Progenitor cell of endocrine pancreas (in vitro differentiated cells): ENCODE measurements at places on chromosomes 3 and 15. TPM values are rescaled to one million over a fixed set of nuclear protein-coding genes. Genes with fewer than 3 reads are reported as not detected.

ILDR1 gene
- 5.0 and 5.4 TPM in 2 replicates for total RNA-seq

PDCD10 gene
- 45.7 and 48.6 TPM in 2 replicates for total RNA-seq

ARHGAP31 gene
- 0.84 and 1.4 TPM in 2 replicates for total RNA-seq

SNX22 gene
- 7.3 and 8.1 TPM in 2 replicates for total RNA-seq

ZNF501 gene
- 6.7 and 7.5 TPM in 2 replicates for total RNA-seq

XXYLT1 gene
- total RNA-seq: 23.7 and 25.4 TPM in 2 replicates

SETD2 gene
- total RNA-seq: 71.4 and 73.9 TPM in 2 replicates

DNA sequence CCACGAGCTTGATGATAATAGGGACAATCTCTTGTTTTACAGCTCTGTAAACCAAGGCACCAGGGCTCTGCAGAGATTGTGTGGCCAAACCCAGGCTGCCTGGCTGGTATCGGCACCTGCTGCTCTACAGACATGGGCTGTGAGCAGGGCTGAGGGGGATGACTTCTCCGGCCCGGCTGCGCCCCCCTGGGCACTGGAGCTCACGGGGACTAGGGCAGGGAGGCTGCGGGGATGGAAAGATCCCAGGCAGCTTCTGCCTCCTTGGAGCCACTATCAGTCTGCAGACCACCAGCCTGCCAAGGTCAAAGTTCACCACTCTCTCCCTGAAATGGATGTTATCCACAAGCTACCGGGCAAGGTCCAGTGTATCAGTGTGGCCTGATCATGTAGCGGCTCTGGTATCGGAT lies 22.0 kb upstream of the PIGZ start:
- no peak for DNase-seq

DNA sequence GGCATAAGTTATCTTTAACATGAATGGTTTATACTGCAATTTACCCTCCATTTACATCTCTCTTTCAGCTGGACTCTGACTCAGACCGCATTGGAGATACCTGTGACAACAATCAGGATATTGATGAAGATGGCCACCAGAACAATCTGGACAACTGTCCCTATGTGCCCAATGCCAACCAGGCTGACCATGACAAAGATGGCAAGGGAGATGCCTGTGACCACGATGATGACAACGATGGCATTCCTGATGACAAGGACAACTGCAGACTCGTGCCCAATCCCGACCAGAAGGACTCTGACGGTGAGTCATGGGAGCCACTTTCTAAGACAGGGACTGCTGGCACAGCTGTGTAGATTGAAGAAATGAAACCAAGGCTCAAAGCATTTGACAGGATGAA lies 11.6 kb downstream of the THBS1 start:
- DNase-seq: no peak

- DNase-seq: no peak
Observed at GRCh38 chr3:13294442-13295351, 125.4 kb downstream of the NUP210 start.

DNA sequence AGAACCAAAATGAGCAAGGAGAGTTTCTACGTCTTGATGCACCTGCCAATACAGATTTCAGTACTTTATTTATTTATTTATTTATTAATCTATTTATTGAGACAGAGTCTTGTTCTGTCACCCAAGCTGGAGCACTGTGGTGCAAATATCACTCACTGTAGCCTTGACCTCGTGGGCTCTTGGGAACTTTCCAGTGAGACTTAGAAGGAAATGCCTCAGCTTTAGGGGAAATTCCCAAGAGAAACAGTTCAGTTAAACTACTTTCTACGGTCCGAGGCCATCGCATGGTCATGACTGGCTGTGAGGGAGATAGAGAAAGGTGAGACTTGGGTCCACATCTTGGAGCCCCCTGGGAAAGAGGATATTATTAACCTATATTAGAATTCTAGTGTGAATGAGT lies 47.0 kb upstream of the HERC1 start:
- no peak for DNase-seq

DNA sequence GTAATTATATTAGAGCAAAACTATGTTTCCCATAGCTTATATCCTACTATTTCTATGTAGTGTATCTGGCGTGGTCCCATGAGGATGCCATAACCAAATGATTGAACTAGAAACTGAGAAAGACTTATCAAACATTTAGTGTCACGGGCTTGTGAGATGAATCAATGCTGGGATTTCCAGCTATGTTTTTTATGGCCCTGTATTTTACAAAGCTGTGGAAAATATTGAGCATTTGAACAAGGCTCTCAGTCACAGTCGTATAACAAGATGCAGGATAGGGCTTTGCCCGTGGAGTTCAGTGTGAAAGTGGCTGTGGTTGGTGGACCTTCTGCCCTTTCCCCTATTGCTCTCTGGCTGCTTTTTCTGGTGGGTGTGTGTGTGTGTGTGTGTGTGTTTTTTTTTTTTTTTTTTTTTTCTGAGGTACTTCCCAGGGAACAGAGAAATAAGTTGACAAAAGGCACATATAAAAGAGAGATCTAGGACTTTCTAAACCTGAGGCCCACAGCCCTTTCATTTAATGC lies 60.7 kb downstream of the CACNA1D start:
- no peak for DNase-seq

- no peak for DNase-seq
Observed at GRCh38 chr3:72550582-72551262, 297.5 kb downstream of the SHQ1 start.

DNA sequence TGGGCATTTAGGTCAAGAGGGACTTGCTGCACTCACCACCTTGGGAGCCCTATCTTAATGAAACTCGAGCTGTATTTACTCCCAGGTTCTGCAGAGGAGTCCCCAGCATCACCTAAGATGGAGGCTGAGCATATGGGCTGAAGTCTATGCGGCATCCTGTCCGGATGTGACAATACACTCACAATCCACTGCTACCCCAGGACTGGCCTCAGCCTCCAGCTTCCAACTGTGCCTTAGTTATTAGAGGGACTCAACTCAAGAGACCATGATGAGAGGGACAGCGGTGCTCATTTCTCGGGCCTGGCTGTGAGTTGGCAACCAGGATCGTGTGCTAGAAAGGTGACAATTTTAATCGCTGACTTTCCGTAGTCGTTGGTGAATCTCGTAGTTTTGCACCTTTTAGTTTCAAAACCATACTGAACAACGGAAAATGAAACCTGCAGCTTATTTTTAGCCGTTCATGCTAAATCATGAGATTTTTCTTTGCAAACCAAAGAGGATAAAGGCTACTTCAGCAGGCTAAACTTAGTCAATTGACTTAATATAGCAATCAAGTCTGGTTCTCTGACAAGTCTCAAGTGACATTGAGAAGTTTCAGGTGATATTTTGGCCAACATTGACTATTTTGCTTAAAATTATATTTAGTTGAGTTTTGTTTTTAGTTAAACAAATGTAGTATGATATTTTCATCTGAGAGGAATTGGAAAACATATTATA lies 11.1 kb downstream of the ZBTB38 start:
- DNase-seq: no peak

DNA sequence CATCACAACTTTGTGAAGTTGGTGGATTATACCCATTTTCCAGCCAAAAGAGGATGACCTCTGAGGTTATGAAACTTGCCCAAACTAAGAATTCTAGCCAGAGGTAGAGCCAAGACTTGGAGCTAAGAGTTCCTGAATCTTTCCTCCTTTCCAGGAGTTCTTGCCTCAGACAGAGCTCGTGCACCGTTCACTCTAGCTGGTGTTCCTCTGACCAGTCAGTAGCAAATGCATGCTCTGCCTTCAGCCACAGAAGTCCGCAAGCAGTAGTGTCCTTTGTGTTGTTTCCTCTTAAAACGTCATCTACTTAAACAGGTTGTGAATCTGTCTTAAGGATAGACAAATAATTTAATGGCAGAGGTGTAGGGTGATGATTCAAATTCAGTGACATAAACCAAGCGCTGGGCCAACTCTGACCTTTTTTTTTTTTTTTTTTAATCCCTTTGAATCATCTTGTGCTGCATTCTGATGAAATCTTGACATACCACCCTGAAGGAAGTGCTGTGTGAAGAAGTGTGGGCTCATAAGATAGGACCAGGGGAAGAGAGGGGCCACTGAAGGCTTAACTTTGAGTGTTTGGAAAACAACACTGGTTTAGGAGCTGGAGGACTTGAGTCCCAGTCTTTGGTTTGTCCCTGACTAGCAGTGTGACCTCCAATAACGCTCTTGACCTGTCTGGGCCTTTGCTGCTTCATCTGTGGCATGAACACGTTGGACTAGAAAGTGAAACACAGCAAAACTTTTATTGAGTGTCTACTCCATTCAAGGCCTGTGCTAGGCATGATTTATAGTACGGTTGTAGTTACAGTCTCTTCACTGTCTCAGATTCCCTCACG lies 53.4 kb downstream of the ITPR1 start:
- no peak for DNase-seq

GRCh38 chr3:170761103-170761502 lies 108.9 kb downstream of the RPL22L1 start:
- DNase-seq: no peak

DNA sequence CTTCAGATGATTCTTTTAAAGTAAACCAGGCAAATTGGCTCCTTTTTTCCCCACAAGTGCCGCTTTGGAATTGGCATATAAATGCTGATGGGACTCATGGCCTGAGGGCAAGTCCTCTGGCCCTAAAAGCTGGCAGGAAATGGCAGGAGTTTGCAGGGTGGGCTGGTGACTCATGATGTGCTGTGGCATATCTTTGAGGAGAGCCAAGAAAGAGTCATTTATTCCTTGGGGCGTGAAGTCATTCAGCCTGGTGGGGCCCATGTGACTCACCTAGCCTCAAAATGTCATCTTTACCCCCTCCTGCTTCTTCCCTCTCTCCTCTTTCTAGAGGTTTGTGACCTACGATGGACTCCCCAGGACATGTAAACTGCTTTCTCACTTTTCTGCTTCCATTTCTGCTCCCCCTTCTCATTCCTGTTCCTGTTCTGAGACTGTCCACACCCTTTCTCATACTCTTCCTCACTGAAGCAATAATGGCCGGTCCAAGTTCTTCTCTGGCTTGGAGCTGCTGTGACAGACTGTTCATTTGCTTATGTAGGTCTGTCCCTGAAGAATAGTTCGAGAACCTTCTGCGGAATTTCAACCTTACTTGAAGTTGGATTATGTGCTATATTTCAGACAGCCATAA lies 326.1 kb downstream of the SATB1 start:
- no peak for DNase-seq

GRCh38 chr3:129558772-129559564 lies 16.0 kb downstream of the H1-8 start:
- no peak for DNase-seq

DNA sequence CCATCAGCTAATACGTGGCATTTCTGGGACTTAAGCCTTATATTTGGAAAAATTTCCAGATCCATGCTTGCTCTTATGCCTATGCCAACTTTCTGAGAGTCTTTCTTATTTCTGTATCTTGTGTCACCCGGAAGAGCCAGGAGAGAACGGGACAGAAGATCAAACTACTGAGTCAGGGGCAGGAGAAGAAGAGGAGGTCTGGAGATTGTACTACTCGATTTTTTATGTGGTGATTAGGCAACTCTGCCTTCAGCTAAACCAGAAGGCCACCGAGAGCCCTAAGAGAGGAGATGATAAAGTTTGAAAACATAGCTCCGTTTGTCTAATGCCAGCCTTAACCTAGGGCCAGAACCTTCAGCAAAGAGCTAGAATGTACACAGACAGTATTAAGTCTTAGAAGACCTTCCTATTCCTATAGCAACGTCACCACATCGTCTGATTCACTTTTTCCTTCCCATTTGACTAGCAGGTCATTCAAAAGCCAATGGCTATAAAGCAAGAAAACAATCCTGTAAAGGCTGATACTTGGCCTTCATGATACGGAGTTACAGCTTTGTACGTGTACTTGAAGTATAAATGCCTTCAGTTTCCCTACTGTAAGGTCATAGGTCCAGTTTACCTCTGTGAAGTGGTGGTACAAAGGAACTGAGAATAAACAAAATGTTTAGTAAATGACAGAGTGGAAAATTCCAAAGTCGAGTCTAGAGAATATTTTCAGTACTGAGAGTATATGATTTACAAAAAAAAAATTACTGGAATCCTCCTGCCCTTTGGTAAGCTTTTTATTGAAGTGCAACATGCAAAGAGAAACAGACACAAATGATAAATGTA lies 96.1 kb upstream of the ICE2 start:
- no peak for DNase-seq

GRCh38 chr3:118792191-118792590 lies 242.5 kb downstream of the IGSF11 start:
- DNase-seq: no peak

DNA sequence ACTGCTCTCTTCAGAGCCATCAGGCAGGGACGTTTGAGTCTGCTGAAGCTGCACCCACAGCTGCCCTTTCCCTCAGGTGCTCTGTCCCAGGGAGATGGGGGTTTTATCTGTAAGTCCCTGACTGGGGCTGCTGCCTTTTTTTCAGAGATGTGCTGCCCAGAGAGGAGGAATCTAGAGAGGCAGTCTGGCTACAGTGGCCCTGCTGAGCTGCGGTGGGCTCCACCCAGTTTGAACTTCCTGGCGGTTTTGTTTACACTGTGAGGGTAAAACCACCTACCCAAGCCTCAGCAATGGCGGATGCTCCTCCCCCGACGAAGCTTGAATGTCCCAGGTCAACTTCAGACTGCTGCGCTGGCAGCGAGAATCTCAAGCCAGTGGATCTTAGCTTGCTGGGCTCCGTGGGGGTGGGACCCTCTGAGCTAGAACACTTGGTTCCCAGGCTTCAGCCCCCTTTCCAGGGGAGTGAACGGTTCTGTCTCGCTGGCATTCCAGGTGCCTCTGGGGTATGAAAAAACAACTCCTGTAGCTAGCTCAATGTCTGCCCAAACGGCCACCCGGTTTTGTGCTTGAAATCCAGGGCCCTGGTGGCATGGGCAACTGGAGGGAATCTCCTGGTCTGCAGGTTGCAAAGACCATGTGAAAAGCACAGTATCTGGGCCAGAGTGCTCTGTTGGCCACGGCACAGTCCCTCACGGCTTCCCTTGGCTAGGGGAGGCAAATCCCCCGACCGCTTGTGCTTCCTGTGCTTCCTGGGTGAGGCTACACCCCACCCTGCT lies 21.1 kb upstream of the ST6GAL1 start:
- DNase-seq: no peak

DNA sequence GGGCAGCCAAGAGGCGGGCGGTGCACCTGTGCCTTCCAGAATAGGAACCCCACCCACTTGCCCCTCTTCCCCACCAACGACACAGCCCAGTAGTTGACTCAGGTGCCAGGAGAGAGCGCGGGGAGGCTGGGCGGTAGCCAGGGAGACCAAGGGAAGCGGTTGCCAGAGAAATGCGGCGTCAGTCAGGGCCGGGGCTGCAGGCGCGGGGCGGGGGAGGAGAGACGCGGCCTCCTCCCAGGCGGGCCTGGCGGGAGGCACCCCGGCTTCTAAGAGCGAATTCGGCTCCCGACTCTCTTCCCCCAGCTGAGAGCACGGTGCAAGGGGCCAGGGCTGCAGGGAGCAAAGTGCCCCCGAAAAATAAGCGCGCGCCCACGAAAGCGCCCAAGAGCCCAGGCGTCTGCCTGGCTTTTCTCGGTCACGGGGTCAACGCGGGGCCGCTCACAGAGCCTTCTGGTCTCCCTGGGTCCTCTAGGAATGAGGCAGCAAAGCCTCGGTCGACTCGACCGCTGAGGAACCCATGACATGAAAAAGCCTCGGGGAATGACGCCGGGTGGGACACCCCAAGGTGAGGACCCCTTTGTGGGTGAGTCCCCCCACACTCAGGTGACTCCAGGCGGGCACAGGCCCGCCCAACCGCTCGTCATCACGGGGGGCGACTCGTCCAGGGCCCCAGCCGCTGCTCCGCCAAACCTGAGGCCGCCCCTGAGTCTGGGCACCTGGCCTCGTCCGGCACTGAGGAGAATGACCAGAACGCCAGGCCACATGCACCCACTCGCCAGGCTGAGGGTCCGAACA lies 716 bp downstream of the CPEB1 start:
- DNase-seq: no peak

GRCh38 chr3:157624801-157625200 lies 121.6 kb upstream of the VEPH1 start:
- no peak for DNase-seq
